Naive thymus-derived CD4-positive, alpha-beta T cell (primary cell): ENCODE measurements at places on chromosomes 11 and 22.

DNA sequence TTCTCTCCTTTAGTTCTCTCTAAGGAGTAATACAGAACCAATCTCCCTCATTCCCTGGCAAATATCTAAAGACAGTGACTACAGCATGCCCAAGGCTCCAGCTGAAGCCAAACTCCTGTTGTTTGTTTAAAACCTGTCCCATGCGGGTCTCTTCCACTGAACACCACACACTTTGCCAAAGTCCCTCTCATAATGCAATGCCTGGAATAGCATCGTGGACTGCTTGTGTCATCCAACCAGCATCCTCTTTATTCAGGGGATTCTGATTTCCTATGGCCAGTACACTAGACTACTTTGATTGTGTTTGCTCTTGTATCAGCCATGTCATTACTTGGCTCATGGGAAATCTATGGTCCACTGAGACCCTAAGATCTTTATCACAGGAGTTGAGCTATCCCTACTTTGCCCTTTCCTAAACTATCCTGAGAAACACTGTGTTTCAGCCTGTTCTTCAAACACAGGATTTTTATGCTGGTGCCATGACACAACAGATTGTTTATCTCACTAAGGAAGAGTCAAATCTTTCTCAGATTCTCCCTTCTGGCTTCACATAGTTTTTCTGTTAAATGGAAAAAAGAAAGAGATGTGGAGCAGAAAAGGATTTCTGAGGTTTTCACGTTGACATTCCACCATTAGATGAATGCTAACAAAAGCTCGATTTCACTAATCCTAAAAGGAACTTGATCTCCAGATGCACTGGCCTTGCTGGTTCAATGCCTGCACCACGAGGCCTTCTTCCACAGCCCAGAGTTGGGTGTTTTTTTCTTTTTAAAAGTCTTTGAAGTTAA, 15.9 kb upstream of the IRAG1 start:
- no peaks in the 10 kb centered on the region for H3K27me3 ChIP-seq
- H3K36me3 ChIP-seq: no peaks in the 10 kb centered on the region
- H3K27ac ChIP-seq: no peak overlapping the region
- H3K4me3 ChIP-seq: no peak overlapping the region
- DNase-seq: no peak
- H3K4me1 ChIP-seq: no peaks in the 10 kb centered on the region

GRCh38 chr22:36765131-36765942, 10.6 kb downstream of the IFT27 start:
- H3K4me1 ChIP-seq: no peaks in the 10 kb centered on the region
- H3K27ac ChIP-seq: no peak overlapping the region
- no peaks in the 10 kb centered on the region for H3K27me3 ChIP-seq

- no peaks in the 10 kb centered on the region for H3K36me3 ChIP-seq
- H3K27me3 ChIP-seq: no peaks in the 10 kb centered on the region
- peaks cover 75% of the 10 kb centered on the region for H3K4me1 ChIP-seq
- no peak overlapping the region for H3K4me3 ChIP-seq
- peak overlapping the region; percentile 2 for H3K27ac ChIP-seq
- no peak for DNase-seq
These were observed 15.5 kb upstream of the TMEM123 start for GRCh38 chr11:102467853-102468580.

DNA sequence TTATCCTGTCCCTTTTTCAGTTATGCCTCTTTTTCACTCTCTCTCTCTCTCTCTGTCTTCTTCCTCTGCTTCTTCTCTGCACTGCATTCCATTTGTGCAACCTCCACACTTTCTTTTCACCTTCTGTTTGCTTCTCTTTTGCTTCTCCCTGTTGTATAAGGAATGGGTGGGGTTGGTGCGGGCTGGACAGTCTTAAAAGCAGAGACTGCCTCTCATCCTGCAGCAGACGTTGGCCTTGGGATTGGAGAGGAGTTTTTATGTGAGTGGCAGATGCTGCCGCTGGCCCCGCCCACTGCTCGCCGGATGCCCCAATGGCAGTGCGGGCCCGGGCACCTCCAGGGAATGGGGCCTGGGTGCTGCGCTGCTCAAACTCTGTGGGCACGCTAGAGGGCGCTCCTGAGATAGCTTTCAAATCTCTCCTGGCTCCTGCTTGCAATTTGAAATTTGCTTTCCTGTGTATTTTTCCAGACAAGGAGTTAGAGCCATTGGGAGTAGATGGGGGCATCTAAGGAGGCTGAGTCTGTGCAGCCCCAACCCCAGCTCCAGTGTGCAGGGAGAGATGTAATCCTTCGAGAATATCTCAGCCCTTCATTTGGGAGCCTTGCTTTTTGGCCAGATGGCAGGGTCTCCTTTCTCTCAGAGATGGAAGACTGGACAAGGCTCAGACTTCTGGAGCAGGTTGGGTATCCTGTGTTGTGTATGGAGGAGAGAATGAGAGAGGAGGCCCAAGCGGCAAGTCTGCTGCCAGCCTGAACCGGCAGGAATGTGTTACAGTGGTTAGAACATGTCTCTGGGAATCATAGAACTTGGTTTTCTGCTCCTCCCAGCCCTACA, 81.2 kb downstream of the GRAMD1B start:
- no peaks in the 10 kb centered on the region for H3K27me3 ChIP-seq
- DNase-seq: peak; percentile 52
- H3K4me1 ChIP-seq: no peaks in the 10 kb centered on the region
- no peaks in the 10 kb centered on the region for H3K36me3 ChIP-seq
- H3K4me3 ChIP-seq: no peak overlapping the region

- DNase-seq: no peak
- H3K4me1 ChIP-seq: peaks cover 14% of the 10 kb centered on the region
- no peaks in the 10 kb centered on the region for H3K36me3 ChIP-seq
- no peak overlapping the region for H3K4me3 ChIP-seq
- H3K27me3 ChIP-seq: no peaks in the 10 kb centered on the region
- no peak overlapping the region for H3K27ac ChIP-seq
These were observed 2.6 kb upstream of the NPTXR start for GRCh38 chr22:38846412-38846811.

- H3K4me1 ChIP-seq: peaks cover 3% of the 10 kb centered on the region
- no peak overlapping the region for H3K27ac ChIP-seq
- no peaks in the 10 kb centered on the region for H3K36me3 ChIP-seq
- H3K27me3 ChIP-seq: no peaks in the 10 kb centered on the region
These were observed 6.1 kb downstream of the C11orf96 start for GRCh38 chr11:43948341-43949225.

DNA sequence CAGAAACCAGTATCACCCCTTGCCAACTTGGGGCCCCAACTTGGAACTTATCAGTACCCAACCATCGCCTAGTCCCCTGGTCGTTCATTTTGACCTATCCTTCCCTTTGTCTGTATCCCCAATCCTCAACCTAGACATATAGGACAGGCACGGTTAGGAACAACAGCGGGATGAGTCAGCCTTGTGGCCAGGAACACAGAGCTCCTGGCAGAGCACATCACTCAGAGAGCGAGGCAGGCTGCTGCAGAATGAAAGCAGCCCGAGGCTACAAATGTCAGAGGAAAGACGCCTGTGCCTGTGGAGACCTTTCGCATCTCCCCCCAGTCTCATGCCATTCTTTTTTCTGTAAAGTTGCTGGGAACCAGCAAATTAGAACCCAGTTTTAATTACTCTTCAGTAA, 14.6 kb downstream of the DKK3 start:
- DNase-seq: no peak
- no peaks in the 10 kb centered on the region for H3K27me3 ChIP-seq
- no peaks in the 10 kb centered on the region for H3K36me3 ChIP-seq
- H3K4me1 ChIP-seq: no peaks in the 10 kb centered on the region
- H3K4me3 ChIP-seq: no peak overlapping the region

DNA sequence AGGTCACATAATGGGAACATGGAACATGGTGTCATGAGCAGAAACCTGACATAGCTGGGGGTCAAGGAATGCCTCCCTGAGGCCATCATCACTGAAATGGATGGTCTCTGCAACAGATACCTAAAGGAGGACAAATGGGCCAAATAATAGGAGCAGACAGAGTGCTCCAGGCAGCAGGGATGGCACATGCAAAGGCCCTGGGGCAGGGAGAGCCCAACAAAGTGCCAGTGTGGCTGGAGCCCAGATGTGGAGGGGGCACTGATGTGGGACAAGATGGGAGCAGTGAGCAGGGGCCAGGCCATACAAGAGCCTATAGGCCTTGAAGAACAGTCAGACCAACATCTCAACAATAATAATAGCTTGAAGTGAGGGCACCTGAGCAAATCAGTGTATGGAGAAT, 497.8 kb downstream of the MN1 start:
- no peaks in the 10 kb centered on the region for H3K36me3 ChIP-seq
- no peak overlapping the region for H3K27ac ChIP-seq
- H3K4me1 ChIP-seq: no peaks in the 10 kb centered on the region
- no peaks in the 10 kb centered on the region for H3K27me3 ChIP-seq

GRCh38 chr11:66289548-66290329, 796 bp upstream of the YIF1A start:
- H3K27me3 ChIP-seq: no peaks in the 10 kb centered on the region
- H3K36me3 ChIP-seq: no peaks in the 10 kb centered on the region
- DNase-seq: no peak
- peaks cover 19% of the 10 kb centered on the region for H3K4me1 ChIP-seq
- H3K4me3 ChIP-seq: peak overlapping the region; percentile 99

DNA sequence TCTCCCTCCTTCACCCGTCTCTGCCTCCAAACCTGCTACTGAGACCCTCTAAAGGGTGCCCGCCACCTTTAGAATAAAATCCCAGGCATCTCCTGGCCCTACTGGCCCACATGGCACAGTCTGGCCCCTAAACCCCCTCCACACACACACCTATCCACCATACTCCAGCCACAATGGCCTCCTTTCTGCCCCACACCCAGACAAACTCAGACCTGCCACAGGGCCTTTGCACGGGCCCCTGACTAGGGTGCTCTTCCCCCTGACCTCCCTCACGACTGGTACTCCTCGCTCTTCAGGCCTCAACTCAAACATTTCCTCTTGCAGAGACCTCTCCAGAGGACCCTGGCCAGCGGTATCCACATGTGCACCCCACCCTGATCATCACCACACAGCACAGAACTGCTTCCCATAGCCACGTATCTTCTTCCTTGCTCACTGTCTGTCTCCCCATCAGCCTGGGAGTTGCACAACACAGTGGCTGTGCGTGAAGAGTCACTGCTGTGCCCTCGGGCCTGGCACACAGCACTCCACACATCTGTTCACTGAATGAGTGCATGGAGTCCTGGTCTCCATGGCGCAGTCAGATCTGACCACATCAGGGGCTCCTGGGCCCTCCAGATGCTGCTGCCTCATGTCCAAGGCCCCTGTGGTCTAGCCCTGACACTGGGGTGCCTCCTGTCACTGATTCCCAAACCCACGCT, 66.2 kb upstream of the TCF20 start:
- DNase-seq: no peak
- H3K36me3 ChIP-seq: no peaks in the 10 kb centered on the region
- no peaks in the 10 kb centered on the region for H3K27me3 ChIP-seq
- no peaks in the 10 kb centered on the region for H3K4me1 ChIP-seq

- H3K27ac ChIP-seq: no peak overlapping the region
- H3K4me1 ChIP-seq: no peaks in the 10 kb centered on the region
- no peak for DNase-seq
- H3K36me3 ChIP-seq: no peaks in the 10 kb centered on the region
- no peak overlapping the region for H3K4me3 ChIP-seq
These were observed 283.0 kb upstream of the NARS2 start for GRCh38 chr11:78857688-78858087.

DNA sequence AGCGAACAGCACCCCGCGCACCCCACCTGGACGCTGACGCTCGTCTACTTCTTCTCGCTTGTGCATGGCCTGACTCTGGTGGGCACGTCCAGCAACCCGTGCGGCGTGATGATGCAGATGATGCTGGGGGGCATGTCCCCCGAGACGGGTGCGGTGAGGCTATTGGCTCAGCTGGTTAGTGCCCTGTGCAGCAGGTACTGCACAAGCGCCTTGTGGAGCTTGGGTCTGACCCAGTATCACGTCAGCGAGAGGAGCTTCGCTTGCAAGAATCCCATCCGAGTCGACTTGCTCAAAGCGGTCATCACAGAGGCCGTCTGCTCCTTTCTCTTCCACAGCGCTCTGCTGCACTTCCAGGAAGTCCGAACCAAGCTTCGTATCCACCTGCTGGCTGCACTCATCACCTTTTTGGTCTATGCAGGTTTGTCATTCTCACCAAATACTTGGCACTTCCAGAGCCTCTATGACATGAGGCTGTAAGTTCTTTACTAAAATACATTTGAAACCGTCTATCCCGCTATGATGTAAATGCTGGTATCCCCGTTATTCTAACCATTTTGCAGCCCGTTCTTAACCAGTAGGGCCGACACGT, 535 bp downstream of the AQP11 start:
- no peaks in the 10 kb centered on the region for H3K36me3 ChIP-seq
- peaks cover 5% of the 10 kb centered on the region for H3K4me1 ChIP-seq
- DNase-seq: no peak

- H3K4me1 ChIP-seq: no peaks in the 10 kb centered on the region
- no peak overlapping the region for H3K27ac ChIP-seq
- H3K4me3 ChIP-seq: no peak overlapping the region
- no peaks in the 10 kb centered on the region for H3K36me3 ChIP-seq
- DNase-seq: no peak
- H3K27me3 ChIP-seq: no peaks in the 10 kb centered on the region
These were observed 756.8 kb downstream of the NTM start for GRCh38 chr11:132126973-132127899.

DNA sequence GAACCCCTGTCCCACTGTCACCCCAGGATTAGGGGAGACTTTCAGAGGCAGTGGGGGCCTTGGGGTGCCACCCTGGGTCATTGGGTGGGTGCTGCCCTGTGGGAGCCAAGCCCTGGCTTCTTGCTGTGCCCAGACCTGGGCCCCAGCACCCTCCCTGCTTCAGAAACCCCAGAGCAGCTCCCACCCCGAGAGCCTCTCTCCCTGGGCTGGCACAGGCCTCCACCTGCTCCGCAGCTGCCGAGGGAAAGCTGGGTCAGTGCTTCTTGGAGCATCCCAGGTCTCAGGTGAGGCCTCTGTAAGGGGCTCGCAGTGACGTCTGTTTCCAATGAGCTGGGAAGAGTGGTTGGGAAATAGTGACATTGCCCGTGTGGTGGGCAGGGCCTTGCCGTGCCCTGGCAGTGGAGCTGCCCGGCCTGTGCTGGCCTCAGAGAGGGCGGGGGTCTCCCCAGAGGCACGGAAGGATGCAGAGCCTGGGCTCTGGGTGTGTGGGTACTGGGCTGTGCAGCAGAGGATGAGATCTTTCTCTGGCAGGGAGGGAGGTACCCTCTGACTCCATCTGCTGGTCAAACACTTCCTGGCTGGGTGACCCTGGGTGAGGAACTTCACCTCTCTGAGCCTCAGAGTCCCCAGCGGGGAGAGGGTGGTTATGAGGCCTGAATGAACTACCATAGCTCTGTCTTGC, 23.0 kb downstream of the C22orf23 start:
- no peak for DNase-seq
- H3K4me1 ChIP-seq: no peaks in the 10 kb centered on the region
- no peak overlapping the region for H3K27ac ChIP-seq

DNA sequence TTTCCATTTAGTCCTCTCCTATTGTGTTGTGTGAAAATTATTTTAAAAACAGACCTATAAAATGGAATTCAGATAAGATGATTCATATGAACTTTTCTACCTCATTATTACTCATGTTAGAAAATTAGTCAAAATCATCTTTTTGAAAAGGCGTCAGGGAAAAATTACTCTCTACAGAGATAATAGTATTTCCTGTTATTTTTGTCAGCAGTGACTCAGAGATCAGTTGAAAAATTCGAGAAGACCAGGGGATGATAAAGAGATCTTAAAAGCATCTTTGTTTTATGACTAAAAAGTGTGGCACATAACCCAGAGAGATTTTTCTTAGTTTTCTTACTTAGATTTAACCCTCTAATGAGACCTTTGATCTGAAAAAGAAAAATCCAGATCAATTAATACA, 157.9 kb upstream of the CARD18 start:
- H3K27me3 ChIP-seq: no peaks in the 10 kb centered on the region
- no peak for DNase-seq
- H3K36me3 ChIP-seq: no peaks in the 10 kb centered on the region

- no peaks in the 10 kb centered on the region for H3K36me3 ChIP-seq
- no peak overlapping the region for H3K4me3 ChIP-seq
- no peak overlapping the region for H3K27ac ChIP-seq
- no peaks in the 10 kb centered on the region for H3K27me3 ChIP-seq
- DNase-seq: peak; percentile 43
- no peaks in the 10 kb centered on the region for H3K4me1 ChIP-seq
These were observed 19.6 kb downstream of the MACROD1 start for GRCh38 chr11:64146036-64146955.
